Activated T-helper 1 cell treated with anti-CD3 and anti-CD28 coated beads, Interleukin-12 subunit alpha, Interleukin-12 subunit beta, Interleukin-2, Interleukin-4 antibody, amounts not matched to agents 30 ng/mL and 10 ng/mL and 1 ng/mL, durations not matched to agents 14 hours and 24 hours and 36 hours (primary cell): ENCODE measurements at places on chromosomes 7 and 10.

GRCh38 chr7:30980751-30981150, 17.0 kb downstream of the GHRHR start:
- no peak for DNase-seq

- DNase-seq, result no peak
These were observed 35.5 kb upstream of the PTF1A start for GRCh38 chr10:23156447-23157150.

- DNase-seq, result no peak
These were observed 19.8 kb upstream of the FAM133B start for GRCh38 chr7:92609921-92610518.

DNA sequence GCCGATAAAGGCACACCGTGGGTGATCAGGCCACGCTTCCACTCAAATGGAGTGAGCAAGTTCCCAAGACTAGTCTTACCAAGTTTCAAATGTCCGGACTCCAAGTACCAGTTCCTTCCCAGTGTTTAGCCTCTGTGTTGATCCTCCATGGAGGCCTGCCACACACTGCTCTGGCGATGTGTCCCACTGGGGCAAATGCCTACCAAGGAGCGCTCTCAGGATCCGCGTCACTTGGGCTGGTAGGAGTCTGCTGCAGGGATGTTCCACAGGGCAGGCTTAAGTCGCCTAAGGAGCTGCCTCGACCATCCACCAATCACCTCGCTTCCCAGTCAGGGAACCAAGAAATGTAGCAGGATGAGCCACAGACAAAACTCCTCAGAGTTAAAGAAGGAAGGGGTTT, 17.4 kb upstream of the MRLN start:
- no peak for DNase-seq

- no peak for DNase-seq
These were observed 37.2 kb upstream of the PDLIM1 start for GRCh38 chr10:95328013-95328412.

DNA sequence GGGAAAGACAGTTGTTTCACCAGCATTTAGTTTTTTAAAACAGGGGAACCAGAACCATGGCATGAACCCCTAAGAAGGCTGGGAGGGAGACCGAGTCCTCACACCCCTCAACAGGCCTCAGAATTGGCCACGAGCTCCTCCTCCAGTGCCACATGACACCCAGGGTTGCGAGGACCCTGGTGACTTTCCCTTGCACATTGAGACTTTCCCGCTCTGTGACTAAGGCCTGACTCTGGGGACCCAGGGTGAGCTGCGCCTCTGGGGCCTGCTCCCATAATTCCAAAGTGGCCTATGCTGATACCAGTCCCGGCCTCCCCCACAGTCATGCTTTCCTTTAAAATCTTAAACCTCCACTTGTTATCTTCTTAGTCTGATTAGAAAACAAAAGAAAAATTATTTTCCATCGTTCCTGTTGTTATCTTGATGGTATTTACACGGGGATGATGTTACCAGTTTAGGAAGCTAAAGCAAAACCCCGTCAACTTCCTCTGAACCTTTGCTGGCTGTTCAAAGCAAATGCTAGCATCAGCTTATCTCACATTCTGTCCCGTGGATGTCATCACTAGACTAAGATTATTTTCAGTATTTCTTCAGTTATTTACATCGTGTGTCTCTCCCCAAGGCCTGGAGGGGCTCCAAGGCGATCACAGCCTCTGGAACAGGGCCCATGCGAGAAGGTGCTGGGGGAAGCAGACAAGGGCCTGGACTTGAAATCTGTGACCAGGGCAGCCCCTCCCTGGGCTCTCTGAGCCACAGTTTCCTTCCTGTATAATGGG, 42.1 kb downstream of the FAM53B start:
- no peak for DNase-seq

DNA sequence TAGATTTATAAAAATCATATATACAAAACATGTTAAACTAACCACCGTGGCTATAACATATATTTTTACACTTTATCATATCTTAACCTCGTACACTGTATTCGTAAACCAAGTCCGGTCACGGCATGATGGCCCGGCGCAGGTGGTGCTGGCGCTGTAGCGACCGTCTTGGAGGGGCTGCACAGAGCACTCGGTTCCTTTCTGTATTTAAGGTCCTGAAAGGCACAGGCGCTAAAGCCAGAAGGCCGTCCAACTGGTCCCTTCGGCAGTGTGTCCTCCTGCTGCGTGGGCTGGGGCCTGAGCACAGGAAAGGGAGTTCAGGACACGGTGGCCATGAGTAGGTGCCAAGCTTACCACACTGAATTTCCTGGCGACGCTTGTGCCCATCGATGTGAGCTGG, 33.8 kb downstream of the AMZ1 start:
- no peak for DNase-seq

GRCh38 chr10:4770801-4771553, 55.0 kb upstream of the AKR1E2 start:
- no peak for DNase-seq

- DNase-seq, result no peak
These were observed 36.2 kb upstream of the CCDC7 start for GRCh38 chr10:32409741-32410140.

GRCh38 chr10:11532306-11532705, 79.1 kb downstream of the USP6NL start:
- no peak for DNase-seq

DNA sequence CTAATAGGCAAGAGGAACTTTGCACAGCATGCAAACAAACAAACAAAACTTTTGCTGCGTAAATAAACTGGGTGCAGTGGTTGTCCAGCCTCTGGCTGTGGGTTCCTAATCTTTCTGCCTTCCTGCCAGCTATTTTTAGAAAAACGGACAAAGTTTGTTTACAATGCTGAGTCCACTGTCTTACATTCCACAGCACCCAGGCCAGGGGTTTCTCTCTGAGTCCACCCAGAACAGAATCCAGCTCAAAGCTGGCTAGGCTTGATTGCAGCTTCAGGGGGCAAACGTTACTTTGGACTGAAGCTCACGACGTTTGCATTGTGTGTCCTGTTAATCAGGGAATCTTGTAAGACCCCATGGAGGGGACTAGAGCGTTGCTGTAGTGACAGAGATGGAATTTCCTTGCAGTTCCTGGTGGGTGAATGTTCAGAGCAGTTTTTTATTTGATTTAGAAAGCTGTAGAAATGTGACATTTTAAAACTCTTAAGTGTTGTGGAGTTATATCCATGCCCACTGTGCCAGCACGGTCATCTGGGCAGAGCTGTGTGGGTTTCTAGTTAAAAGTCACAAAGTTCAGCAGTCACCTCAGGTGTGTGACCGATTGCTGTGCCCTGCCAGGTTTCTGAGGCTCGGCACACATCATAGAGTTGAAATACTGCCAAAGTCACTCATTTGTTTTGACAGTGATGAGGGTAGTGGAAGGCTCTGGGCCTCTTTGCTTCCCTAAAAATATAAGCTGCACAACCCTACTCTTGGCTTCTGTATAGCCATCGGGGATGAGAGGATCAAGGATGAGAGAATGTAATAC, 247.0 kb downstream of the STK31 start:
- DNase-seq, result no peak

DNA sequence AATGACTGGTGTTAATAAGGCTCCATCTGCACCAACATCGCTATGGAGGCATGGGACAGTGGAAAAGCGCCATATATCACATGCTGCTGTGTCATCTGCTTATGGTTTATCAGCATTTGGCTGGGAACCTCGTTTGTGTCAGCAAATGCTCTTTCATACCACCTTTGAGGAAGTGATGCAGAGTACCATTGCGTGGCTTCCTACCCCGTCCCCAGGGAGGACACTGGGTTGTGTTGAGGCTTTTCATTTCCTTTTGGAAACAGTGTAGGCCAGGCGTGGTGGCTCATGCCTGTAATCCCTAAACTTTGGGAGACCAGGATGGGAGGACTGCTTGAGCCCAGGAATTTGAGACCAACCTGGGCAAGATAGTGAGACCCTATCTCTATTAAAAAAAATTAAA, 6.8 kb downstream of the TACR2 start:
- no peak for DNase-seq

DNA sequence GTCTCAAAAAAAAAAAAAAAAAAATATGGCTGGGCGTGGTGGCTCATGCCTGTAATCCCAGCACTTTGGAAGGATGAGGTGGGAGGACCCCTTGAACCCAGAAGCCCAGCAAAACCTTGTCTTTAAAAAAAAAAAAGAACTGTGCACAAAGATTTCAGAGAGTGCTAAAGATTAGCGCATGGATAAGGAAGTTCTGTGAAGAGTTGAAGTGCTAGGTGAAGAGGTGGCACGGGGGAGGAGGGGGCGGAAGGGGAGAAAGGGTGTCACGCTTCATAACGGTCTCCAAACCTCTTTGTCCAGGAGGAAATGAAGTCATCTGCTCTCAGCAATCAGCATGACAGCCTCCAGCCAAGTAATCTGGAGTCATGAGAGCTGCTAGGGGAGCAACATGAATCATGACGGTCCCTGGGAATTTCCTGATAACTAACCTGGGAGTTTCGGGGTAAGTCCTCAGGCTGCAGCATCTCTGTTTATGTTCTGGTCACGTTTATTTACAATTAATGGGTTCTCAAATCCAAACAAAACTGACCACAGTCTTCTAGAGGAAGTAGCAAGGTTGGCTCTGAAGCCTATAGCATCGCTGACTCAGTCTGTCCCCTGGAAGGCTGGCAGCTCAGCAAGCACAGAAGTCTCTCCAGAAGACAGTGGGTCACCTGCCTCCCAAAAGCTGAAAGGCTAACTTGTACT, 1.9 kb upstream of the PLAU start:
- DNase-seq, result peak; percentile 34

DNA sequence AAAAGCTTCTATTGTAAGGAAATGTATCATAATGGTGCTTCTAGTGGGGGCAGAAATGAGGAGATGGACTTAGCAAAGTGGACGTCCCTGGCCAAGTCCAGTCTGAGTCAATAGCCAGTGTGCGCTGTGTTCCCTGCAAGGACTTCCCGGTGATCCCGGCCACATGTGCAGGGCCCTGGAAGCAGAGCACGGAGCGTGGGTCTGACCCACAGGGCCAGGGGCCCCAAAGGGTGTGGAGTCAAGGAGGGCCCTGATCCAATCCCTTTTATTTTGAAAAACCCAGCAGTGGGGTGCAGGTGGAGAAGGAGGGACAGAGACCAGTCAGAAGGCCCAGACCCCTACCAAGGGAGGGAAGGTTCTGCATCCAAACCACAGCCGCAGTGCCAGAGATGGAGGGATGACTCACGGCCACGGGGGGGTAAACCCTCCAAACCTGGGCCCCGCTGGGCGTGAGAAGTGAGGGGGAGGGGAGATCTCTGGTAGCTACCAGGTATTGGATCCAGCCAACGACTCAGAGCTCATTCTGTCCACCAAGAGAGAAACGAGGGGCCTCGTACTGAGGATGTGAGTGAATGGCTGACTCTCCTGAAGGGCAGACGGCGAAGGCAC, 57.2 kb upstream of the VIPR2 start:
- DNase-seq, result no peak

- DNase-seq, result no peak
These were observed 317.6 kb upstream of the PLXDC2 start for GRCh38 chr10:19498393-19499290.

DNA sequence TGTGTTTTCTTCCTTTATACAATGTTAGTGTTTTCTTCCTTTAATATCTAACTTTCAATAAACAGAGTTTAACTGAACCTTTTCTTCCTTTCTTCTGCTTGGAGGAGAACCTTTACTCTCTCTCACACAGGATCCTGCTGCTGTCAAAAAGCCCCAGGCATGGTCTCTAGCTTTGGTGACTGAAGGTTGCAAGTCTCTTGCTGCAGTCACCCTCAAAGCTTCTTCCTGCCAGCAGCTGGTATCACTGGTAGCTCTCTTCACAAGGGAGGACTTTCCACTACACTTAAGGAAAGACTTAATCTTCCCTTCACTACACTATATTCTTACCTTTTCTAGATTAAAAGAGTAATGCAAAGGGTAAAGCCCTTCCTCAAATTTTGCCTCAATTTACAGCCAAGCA, 153.4 kb downstream of the SGMS1 start:
- DNase-seq, result peak; percentile 3

DNA sequence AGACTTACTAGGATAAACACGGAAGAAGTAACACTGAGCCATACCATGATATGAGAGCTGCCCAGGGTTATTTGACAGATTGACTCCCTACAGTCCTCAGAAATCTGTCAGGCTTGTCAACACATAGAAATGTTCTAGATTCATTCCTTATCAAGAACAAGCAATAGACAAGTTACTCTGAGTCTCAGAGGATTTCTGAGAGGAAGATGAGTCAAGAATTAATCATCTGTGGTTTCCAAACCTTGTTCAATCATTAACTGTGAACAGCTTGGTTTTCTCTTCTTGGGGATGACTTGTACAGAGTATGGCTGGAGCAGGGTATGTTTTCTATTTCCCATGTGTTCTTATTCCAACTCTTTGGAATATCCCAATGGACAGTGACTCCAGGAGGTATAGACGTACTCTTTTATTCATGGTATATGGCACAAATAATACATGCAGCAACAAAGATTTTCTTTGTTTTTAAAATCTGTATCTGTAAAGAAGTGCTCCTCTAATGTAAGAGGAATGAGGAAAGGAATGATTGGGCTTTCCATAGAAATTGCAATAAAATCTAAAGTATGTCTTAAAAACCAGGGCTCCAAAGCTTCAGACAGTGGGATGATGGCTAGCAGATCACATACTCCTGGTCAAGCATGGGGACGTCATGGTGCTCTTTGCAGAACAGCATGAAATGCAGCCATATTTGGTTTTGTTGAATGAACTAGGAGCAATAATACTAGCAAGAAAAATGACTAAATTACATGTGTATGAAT, 11.9 kb upstream of the SFR1 start:
- no peak for DNase-seq

GRCh38 chr7:145088111-145088745, 252.4 kb upstream of the TPK1 start:
- no peak for DNase-seq

GRCh38 chr10:48365668-48366067, 59.2 kb downstream of the MAPK8 start:
- no peak for DNase-seq

DNA sequence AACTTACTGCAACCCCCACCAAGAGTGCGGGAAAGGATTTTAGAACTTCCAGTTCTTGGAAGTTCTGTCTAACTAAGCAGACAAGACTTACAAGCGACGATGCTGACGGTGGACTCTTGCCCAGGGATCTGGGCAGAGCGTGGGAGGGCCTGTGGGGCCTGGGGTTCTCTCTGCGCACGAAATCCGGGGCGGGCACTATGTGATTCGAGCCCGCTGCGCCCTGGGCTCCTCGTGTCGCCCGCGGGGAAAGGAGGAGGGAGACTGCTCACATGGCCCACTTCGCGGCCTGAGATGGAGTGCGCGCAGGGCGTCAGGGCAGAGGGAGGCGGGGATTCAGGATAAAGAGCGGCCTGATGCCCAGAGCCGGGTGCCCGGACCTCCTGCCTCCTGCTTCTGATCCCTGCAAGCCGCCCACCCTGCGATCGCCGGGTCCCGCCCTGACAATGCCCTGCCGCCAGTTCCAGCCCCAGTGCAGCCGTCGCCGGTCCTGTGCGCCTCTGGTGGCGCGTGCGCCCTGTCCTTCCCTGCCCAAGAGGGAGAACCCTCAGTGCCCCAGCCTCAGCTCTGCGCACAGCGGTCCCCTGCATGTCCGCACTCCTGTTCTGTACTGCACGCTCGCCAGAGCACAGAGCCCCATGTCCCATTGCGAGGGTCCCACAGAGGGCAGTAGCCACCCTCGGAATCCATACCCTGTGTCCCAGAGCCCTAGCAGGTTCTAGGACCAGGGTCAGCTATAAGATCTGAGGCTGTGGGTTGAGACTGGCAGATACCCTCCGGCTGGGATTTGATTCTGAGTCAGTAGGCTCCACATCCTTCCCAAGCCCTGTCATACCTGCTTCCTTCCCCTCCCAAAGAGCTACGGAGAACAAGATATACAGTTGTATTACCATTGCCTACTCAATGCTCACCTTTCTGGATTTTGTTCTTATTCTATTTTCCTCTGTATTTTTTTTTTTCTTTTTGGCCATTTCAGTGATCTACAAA, 99.4 kb upstream of the TMEM106B start:
- DNase-seq, result no peak

- DNase-seq, result no peak
These were observed 141.1 kb downstream of the PKD1L1 start for GRCh38 chr7:47807126-47807525.
